NCI-H446 (cell line): ENCODE measurements at places on chromosomes 3 and 15.

GRCh38 chr3:28328188-28329151 is 20.1 kb upstream of the ZCWPW2 start:
- peak; percentile 16 for DNase-seq

GRCh38 chr15:97490429-97490828 is 470.1 kb upstream of the ARRDC4 start:
- DNase-seq, result no peak

DNA sequence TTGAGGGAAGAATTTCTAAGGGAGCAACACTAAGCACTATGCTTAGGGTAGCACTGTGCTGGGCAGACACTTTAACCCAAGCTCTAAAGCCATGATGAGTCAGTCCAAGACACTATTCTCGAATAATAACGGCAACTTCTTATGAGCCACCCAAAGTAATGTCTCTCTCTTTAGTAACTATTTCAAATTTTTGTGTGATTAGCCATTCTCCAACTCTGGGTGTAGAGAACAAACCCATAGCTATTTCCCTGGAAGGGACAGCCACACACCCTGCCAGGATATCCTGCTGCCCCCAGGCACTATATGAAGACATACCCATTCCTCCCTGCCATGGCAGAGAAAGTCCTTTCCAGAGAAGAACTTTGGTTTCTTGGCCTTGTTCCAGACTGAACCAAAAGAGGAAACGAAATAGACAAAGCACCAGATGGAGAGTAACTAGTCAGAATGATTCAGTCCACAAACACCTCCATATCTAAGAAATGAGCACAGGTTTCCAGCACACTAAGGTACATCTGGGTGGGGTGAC is 384.9 kb upstream of the THBS1 start:
- DNase-seq, result peak; percentile 30

DNA sequence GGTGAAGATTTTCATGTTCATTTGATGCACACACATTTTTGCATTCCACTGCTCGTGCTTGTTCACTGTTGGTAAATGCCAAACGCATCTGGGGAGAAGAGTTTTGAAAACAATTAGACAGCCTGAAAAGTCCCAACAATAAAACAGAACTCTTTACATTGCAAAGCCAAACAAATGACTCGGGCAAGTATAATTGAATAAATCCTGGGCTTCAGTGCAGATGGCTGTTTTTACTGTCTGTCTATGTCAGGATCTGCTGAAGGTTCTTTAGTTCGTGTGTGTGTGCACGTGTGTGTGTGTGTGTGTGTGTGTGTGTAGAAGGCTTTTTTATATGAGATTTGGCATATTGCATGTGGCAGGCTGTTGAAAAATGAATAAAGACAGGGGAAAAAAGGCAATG is 277.5 kb upstream of the CDIN1 start:
- DNase-seq, result no peak

GRCh38 chr3:78604341-78604740 is 1163.5 kb downstream of the ROBO1 start:
- no peak for DNase-seq

DNA sequence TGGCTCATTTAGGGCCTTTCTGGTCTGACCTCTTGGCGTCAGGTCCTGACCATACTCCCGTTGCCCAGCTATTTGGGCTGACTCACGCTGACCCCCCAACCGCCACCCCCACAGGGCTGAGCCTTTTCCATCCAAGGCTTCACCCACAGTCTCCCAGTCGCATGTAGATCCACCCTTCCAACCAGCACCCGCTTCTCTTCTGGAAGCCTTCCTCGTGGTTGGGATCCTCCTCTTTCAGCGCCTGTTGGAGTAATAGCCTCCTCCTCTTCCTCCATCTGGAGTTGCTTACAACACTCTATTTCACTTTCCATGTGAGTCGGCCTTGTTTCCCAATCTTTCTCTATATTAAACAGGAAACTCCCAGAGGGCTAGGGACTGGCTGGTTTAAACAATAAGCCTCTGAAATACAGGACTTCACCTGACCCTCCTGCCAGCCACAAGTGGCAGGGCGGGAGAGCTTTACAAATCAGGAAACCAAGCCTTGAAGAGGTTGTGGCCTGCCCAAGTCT is 2.1 kb upstream of the ALAS1 start:
- DNase-seq, result no peak

DNA sequence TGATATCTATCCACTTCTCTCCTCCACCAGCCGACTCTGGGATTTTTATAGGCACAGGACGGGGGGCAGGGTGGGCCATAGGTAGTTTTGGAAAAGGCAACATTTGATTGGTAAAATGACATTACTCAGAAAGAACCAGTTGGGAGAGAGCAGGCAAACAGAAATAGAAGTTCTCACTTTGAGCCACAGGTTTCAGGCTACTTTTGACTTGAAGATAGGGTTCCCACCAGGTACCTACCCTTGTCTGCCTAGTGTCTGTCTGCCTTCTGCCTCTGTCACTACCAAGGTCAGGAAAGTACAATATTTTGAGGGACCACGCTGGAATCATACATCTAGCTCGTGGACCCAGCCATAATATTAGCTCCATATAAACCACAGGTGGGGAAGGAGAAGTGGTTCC is 412.9 kb upstream of the GRM7 start:
- no peak for DNase-seq

- no peak for DNase-seq
Measured at GRCh38 chr3:42705058-42705767, 2.6 kb upstream of the HHATL start.

DNA sequence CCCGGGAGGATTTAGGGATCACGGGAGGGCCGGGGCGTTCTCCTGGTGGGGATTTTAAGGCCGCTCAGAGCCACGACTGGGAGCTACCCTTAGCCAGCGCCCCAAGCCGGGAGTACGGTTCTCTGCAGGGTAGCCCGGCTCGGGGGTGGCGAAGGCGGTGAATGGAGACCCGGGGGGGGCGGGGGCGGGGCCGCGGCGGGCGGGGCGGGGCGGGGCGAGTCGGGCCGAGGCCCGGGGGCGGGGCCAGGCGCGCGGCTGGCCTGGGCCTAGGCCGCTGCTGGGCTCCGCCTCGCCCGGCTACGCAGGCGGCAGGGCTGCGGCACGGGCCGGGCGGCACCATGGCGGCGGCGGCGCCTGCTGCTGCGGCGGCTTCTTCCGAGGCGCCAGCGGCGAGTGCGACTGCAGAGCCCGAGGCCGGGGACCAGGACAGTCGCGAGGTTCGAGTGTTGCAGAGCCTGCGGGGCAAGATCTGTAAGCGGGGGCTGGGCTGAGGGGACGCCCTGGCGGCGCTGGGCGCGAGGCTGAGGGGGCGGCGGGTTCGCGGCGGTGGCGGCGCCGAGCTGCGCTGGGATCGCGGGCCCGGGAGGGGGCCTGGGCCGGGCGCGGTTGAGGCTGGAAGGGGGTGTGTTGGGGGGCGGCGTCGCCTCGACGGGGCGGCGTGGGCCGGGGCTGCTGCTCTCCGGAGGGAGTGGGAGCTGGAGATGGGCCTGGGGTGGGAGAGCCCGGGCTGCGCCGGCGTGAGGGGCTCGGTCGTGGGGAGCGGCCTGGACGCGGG is at the start of gene RASA2:
RASA2 (plus strand) TSS at position 282 of the 775 bp plus-strand sequence; CDS start at position 339, 57 bp downstream.
- DNase-seq, result peak; percentile 89

GRCh38 chr3:114939920-114940319 is 207.2 kb downstream of the ZBTB20 start:
- no peak for DNase-seq

DNA sequence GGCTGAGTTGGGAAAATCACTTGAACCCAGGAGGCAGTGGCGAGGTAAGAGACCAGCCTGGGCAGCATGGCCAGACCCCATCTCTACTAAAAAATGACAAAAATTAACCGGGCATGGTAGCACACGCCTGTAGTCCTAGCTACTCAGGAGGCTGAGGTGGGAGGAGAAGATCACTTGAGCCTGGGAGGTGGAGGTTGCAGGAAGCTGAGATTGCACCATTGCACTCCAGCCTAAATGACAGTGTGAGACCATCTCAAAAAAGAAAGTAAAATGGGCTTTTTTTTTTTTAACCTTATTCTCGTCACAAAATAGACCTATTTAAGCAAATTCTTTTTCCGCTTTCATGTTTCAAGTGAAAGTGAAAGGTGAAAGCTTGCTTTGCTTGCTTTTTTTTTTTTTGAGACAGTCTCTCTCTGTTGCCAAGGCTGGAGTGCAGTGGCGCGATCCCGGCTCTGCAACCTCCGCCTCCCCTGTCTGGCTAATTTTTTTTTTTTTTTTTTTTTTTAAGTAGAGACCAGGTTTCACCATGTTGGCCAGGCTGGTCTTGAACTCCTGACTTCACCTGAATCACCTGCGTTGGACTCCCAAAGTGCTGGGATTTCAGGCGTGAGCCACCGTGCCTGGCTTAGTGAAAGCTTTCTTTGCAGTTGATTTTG is 3.6 kb downstream of the PDIA3 start:
- no peak for DNase-seq

GRCh38 chr15:81001152-81002008 is 657 bp downstream of the TLNRD1 start:
- no peak for DNase-seq

GRCh38 chr3:9420850-9421549 is 23.6 kb downstream of the SETD5 start:
- no peak for DNase-seq

GRCh38 chr3:40116478-40117177 is 192.9 kb upstream of the EIF1B start:
- no peak for DNase-seq

DNA sequence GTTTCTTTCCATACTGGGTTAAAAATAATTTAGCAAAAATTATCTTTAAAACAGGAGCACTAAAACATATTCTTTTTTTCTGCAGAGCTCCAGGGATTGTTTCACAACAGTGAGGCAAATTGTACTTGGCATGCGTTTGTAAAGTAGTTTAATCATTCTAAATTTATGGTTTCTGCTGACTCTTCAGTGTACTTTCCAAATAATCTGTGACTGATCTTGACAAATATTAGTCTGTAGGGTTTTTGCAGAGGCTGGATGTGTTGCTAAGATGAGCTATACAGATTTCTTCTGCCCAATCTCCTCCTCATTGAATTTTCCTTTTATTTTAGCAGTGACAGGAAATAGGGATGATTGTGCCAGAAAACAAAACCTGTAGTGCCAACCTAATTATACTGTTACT is 328.0 kb upstream of the MANF start:
- DNase-seq, result no peak

DNA sequence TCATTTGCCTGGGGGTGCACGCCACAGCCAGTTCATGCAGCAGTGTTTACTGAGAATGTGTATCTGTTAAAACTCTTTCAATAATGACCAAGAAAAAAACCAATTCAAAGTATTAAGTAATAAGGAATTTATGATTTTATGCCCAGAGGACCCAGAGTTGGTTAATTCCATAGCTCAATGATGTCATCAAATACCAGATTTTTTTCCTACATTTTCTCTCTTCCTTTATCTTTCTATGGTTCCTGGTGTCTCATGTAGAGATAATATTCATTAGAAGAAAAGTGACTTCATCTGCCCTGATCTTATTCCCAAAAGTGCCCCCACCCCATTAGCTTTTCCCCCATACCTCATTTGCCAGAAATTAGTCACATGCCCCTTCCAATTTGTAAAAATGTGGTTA is 44.6 kb upstream of the LMCD1 start:
- no peak for DNase-seq

DNA sequence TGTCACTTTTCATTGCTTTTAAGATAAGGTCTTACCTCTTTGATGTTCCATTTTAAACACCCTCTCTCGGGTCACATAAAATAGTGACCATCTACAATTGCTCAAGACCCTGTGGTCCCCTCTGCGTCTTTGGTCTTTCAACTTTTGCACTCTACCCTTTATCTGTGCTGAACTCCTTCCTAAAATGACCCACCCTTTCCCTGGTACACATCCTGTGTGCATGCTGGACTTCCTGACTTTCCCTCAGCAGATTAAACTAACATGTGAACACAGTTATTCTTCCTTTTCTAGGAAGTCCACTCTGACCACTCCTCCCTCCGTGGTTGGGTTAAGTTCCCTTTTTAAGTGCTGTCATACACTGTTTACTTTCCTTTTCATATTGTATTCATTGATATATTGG is 414.2 kb downstream of the GABRB3 start:
- DNase-seq, result no peak
